ENCODE measurements at places on chromosomes 7 and 10.

- no peak for DNase-seq
Measured at GRCh38 chr7:78620920-78621319, 822.3 kb downstream of the PHTF2 start.

DNA sequence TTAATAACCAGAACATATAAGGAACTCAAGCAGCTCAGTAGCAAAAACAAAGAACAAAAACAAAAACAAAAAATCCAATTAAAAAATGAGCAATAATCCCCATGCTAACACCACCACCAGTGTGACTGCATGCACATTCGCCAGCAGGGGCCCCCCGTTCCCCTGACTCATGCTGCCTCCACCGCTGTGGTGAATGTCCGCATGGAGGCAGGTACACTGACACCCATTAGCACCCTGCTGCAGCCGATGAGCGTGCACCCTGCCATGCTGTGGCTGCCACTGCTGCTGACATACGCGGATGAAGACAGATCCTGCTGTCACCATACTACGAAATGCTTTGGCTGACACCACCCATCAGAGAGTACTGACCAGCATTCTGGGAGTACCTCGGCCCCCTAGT lies 321.6 kb upstream of the LRRTM3 start:
- DNase-seq, result no peak

DNA sequence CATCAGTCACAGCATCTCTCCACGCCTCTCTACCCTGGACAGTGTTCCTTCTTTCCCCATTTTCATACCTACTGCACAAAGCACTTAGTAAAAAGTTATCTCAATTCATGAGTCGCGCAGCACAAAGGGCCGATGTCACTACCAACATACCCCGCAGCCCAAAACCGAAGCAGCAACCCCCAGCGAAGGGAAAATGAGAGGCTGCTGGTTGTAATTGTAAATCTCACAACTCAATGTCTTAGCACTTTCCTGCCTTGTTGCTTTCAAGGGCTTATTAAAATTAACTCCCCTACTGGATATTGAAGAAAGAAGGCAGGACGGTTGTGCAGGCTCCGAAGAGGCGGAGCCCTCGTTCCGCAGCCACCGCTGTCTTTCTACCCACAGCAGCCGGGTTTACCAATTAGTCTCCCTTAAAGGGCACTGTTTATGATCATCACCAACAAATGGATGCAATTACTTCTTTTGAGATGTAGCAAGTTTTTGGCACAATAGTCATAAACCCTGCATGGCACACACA lies 6.5 kb downstream of the DIP2C start:
- no peak for DNase-seq

DNA sequence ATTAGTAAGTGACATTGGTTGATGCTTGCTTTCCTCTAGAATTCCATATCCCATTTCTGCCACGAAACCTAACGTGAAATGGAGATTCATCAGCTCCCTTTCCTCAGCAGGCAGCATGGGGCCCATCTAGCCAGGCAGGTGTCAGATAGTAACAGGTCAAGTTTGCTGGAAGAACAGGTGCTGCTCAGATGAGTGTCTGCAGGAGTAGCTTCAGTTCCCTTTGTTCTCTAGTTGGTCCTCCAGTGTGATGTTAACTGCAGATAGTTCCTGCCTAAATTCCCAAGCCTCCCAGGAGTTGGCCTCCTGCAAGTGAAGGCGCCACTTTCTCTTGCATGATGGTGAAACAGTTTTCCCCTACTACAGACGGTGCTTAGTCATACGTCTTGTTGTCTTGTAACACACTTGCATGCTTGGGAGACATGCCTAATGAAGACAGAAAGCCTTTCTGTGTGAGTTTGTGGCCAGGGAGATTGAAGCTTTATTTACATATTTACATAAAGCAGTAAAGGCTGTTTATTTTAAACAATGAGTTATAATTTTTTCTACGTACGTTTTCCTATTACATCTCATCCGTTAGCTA lies 175.4 kb downstream of the CHN2 start:
- no peak for DNase-seq

DNA sequence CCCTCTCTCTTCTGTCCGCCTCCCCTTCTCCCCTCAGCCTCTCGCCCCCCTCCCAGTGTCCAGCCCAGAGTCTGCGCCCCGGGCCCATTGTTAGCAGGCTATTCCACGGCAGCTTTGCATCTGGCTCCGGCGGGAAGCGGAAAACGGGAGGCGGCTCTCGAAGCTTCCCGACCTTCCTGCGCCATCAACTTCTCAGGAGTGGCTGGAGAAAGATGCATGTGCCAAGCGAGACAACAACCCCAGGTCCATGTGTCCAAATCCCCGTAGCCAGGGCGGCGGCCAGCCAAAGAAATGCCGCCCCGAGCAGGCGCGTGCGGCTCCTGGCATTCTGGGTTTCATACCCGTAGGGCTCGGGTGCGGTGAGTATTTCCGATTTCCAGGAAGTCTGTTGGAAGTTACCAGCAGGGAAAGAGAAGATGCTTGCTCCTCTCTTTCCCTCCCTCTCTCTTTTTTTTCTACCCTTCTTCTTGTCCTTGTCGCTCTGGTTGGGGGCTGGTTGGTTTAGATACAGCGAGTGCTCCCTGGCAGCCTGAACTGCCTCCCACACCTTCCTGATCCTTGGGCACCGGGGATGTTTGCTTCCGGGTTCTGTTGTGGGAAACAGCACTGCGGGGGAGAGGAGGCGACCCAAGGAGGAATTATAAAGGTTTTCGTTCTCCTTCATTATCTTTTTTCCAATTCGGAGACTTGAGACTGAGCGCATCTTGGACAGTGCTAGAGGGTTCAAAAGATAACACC lies 1.2 kb upstream of the HOXA2 start:
- no peak for DNase-seq

DNA sequence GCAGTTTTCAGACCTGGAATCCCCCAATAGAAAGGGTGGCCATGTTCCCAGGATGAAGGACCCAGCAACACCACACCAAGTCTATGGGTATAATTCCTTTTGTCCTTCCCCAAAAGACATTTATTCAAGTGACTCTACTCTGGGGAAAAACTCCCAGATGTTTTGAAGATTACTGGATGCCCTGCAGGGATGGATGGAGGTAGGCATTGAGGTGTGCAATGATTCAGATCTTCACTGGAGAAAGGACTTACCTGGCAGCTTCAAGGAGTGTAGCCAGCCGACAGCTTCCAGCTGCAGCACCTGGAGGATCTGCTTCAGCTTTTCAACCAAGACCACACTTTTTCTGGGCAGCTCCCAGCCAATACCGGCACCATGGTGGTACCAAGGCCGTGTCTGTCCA lies 172.0 kb downstream of the BAMBI start:
- no peak for DNase-seq

GRCh38 chr7:135459951-135460567 lies 49.8 kb downstream of the CNOT4 start:
- no peak for DNase-seq

- no peak for DNase-seq
Measured at GRCh38 chr7:2282185-2282751, 32.0 kb downstream of the SNX8 start.

GRCh38 chr10:103727546-103727963 lies 127.8 kb downstream of the SH3PXD2A start:
- no peak for DNase-seq

- no peak for DNase-seq
Measured at GRCh38 chr10:78042058-78042751, 8.5 kb downstream of the RPS24 start.

DNA sequence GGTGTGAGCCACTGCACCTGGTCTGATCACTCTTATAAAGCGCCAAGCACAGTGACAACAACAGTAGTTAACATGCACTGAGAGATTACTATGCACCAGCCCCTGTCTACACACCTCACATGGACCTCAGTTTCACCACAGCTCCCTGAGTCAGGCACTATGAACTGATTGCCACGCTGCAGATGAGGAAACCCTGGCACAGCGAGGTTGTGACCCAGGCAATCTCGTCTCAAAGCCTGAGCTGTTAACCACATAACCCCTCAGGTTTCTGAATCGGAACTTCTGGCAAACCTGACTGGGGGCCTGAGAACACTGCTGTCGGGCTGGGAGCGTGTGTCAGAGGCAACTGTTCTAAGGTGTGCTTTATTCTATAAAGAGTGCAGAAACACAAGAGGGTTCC lies 150.8 kb downstream of the RNF216 start:
- peak; percentile 27 for DNase-seq

- DNase-seq, result no peak
Measured at GRCh38 chr7:55133630-55134358, 115.0 kb downstream of the EGFR start.

All from CD4-positive, alpha-beta T cell treated with Interleukin-10 for 1 hour (primary cell).